ENCODE measurements at places on chromosomes 16 and 17.

GRCh38 chr17:29628644-29629043, 5.9 kb upstream of the CORO6 start:
- no peak overlapping the region for H3K27ac ChIP-seq
- H3K4me3 ChIP-seq, result no peak overlapping the region
- H3K4me1 ChIP-seq, result no peaks in the 10 kb centered on the region
- peaks cover 16% of the 10 kb centered on the region for H3K36me3 ChIP-seq

DNA sequence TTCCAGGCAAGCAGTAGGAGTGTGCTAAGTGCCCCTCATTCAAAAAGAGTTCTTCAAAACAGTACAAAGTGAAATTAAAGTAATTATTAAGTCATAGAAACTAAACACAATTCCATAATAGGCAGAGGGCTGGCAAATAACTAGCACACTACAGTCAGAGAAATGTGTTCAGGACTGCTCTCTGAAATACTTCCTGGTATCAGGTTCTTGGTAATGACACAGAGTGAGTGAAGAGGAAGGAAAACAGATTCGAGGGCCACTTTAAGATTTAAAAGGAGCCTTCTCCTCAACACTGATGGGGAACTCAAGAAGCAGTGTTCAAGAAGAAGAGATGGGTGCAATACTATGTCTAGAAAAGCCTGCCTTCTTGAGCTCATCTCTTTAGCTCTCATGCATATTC, 139.2 kb downstream of the TOX3 start:
- DNase-seq, result no peak
- no peak overlapping the region for H3K4me3 ChIP-seq
- peak overlapping the region; percentile 61 for H3K27ac ChIP-seq
- no peaks in the 10 kb centered on the region for H3K27me3 ChIP-seq
- peaks cover 4% of the 10 kb centered on the region for H3K4me1 ChIP-seq

DNA sequence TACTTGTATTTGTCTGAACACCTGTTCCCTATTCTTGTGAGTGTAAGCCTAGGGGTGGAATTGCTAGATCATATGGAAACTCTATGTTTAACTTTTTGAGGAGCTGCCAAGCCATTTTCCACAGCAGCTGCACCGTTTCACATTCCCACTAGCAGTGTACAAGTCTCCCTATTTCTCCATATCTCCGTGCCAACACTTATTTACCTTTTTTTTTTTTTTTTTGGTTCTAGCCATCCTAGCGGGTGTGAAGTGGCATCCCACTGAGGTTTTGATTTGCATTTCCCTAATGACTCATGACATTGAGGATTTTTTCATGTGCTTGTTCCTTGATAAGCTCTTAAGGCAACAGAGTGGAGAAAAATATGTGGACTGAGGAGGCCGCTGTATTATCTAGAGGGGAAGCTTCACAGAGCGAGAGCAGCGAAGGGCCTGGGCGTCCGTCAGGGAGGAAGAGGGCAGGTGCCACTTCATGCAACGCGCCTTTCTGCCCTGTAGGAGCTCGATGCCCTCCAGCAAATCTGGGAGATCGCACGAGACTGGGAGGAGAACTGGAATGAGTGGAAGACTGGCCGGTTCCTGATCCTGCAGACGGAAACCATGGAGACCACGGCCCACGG, 50.0 kb downstream of the DNAH2 start:
- no peaks in the 10 kb centered on the region for H3K4me1 ChIP-seq
- no peak overlapping the region for H3K4me3 ChIP-seq
- no peaks in the 10 kb centered on the region for H3K27me3 ChIP-seq

- H3K4me1 ChIP-seq, result no peaks in the 10 kb centered on the region
- H3K36me3 ChIP-seq, result no peaks in the 10 kb centered on the region
- H3K27ac ChIP-seq, result no peak overlapping the region
- H3K27me3 ChIP-seq, result no peaks in the 10 kb centered on the region
- no peak overlapping the region for H3K4me3 ChIP-seq
- no peak for DNase-seq
These were observed 10.5 kb upstream of the TIMP2 start for GRCh38 chr17:78935419-78936323.

DNA sequence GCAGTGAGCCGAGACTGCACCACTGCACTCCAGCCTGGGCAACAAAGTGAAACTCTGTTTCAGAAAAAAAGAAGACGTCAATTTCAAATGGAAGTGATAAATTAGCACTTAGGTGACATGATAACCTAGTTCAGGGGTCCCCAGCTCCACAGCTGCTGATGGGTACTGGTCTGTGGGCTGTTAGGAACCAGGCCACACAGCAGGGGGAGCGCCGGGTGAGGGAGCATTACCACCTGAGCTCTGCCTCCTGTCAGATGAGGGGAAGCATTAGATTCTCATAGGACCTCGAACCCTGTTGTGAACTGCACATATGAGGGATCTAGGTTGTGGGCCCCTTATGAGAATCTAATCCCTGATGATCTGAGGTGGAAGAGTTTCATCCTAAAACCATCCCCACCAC, 253.0 kb downstream of the FOXL1 start:
- H3K27me3 ChIP-seq, result peaks cover 6% of the 10 kb centered on the region
- H3K36me3 ChIP-seq, result no peaks in the 10 kb centered on the region
- H3K4me3 ChIP-seq, result no peak overlapping the region

DNA sequence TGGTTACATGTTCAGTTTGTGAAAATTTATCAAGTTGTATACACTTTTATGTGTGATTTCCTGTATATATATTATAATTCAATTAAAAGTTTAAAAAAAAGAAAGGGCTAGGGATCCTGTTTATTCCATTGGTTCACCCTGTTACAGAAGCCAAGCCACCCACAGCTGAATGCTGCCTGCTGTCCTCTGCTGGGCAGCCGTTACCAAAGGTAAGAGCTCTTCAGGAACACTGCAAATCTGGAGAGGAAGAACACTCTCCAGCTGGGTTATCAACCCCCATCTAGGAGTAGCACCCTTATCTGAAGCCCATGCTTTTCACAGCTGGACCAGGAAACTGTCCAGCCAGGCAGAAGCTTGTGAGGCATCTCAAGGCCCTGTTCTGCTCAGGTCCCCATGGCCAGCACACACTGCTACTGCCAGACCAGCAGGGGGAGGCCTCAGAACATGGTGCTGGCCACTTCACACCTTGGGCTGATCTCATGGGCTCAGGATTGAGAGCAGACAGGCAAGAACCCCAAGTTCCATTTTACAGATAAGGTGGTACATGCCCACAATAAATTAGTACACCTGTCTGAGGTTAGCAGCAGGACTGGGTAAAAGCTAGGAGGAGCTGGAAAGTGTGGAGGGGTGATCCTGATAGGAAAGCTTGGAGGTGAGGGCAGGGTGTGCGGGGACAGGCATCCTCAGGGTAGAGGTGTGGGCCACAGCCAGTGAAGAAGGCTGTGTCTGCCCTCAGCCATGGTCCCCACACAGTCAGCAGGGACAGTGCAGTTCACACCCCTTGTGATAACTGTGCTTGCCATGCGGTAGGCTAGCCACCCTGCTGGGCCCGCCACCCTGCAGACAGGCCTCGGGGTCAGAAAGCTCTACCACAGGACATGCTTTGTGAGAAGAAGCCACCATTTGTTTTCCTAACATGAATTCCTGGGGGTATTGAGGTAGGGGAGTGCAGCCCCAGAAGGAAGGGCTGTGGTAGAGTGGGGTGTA, 54.3 kb upstream of the SREBF1 start:
- no peaks in the 10 kb centered on the region for H3K4me1 ChIP-seq
- H3K27me3 ChIP-seq, result no peaks in the 10 kb centered on the region
- H3K4me3 ChIP-seq, result no peak overlapping the region
- H3K27ac ChIP-seq, result no peak overlapping the region

GRCh38 chr16:66888647-66889615, 8.6 kb downstream of the PDP2 start:
- H3K4me3 ChIP-seq, result no peak overlapping the region
- no peak for DNase-seq

GRCh38 chr17:49357516-49357915, 4.5 kb downstream of the ZNF652 start:
- H3K36me3 ChIP-seq, result no peaks in the 10 kb centered on the region
- H3K4me3 ChIP-seq, result no peak overlapping the region
- H3K4me1 ChIP-seq, result peaks cover 10% of the 10 kb centered on the region
- no peak overlapping the region for H3K27ac ChIP-seq

GRCh38 chr17:63151941-63152523, 186.0 kb downstream of the TANC2 start:
- H3K4me3 ChIP-seq, result no peak overlapping the region
- H3K4me1 ChIP-seq, result no peaks in the 10 kb centered on the region
- H3K27me3 ChIP-seq, result no peaks in the 10 kb centered on the region
- no peaks in the 10 kb centered on the region for H3K36me3 ChIP-seq
